ENCODE measurements at places on chromosomes 5 and 9.

GRCh38 chr5:157029457-157029856 is 29.5 kb downstream of the HAVCR1 start:
- no peak for DNase-seq

- no peak for DNase-seq
Measured at GRCh38 chr9:125472562-125472925, 210.9 kb downstream of the GAPVD1 start.

DNA sequence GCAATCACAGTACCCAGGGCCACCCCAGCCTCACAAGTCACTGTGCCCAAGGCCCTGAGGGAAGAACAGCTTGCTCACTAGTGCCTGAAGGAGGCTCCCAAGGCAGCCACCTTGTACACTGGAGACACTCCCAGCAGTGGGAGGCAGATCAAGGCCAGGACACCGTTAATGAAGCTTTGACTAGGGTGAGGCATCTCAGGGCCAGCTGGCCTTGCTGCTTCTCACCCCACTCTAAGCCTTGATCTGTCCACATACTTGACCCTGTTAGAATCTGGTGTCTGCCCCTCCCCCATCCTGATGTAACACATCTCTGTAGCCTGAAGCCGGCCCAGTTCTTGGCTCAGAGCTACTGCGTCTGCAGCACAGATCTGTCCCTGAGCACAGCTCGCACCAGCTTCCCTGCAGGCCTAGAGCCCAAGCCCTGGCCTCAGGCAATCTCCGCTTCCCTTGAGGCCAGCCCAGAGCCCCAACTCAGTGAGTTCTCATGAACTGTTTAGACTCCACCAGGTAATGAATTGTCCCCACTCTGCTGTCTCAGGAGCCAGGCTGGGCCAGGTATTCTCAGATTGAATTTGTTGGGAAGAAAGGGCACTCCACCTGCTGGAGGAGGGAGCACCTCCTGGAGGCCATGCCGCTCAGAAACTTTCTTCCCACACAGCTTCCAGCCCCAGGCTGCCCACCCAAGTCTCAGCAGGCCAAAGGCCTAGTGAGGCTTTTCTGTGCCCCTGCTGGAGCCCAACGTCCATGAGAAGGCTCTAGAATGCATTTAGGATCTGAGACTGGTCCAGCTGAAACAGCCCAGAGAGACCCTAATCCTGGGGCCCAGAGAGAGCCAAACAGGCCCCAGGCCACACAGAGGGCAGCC is 13.4 kb upstream of the JADE2 start:
- DNase-seq: no peak

- DNase-seq: no peak
Measured at GRCh38 chr9:76619197-76619596, 145.0 kb upstream of the PCA3 start.

DNA sequence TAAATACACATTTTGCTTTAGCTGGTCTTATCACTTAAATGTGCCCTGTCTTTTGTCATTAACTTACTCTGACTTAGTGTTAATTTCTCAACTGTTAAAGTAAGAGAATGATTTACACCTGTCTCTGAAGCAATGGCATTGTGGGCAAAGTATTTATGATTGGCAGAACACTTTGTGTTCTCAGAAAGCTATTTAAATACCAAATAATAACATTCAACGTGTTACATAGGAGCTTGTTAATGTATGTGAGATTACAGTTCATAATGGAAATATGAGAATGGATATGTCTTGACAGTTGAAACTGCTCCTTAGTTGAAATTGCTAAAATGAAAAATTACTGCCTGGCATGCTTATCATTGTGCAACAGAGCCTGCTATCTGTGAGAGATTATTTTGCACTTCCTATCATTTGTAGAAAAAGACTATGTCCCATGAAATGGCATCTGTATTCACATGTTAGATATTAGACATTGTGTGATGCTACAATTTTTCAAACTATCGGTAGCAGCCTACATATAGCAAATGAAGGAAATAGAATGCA is 46.1 kb downstream of the PRR16 start:
- DNase-seq: no peak
